ENCODE measurements at places on chromosomes 1 and 21.
A peak's percentile ranks its signal among the peaks of the same experiment; 100 is the strongest.

- no peak for DNase-seq
Observed at GRCh38 chr1:225928186-225929175, 4.4 kb upstream of the PYCR2 start.

- DNase-seq: peak; percentile 60
Observed at GRCh38 chr1:115179397-115180079, 90.2 kb upstream of the TSPAN2 start.

DNA sequence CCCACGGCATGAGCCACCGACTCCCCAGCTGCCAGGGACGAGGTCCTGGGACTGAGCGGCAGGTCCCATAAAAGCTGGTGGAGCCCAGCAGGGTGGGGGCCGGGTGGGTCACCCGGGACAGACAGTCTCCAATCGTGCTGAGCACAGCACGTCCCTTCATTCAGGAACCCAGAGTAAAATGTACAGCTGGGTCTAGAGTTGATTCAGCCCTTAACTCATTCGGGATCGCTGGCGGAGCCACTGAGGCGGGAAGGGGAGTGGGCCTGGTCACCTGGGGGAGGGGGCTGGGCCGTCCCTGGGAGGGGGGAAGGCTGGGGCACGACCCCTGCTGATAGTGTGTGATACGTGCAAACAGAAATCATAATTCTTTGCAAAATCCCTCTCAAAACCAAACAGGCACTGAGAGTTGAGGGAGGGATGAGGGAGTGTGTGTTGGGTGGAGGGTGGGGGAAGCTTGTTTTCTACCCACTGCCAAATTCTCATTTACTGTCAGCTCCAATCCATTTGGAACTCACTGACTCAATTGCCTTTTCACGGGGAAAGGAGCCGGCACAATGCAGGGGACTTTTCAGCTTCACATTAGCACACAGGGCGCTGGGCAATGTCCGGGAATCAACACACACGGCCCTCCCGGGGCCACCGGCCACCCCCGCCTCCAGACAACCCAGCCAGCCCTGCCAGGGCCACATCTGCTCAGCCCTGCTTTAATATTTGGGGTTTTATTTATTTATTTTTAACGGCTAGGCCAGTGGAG, 13.8 kb downstream of the CASZ1 start:
- no peak for DNase-seq

- no peak for DNase-seq
Observed at GRCh38 chr1:214518361-214518760, 33.0 kb downstream of the PTPN14 start.

- DNase-seq: no peak
Observed at GRCh38 chr21:31795992-31796391, 64.1 kb upstream of the SCAF4 start.

DNA sequence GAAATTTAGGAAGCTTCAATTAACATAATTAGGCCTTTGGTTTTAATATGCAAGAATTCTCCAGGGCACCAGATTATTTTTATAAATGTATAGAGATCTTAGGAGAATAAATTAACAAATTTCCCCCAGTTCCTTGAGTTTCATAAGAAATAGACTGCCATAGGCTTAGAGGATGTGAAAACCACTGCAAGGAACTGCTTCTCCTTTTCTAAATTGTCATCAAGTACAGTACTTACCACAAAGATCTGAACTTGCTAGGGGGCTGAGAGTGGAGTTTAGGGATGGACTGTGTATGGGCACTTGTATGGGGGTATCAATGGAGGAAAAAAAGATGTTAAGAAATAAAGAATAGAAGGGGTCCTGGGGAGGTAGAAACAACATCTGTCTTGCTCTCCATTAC, 31.1 kb downstream of the LHX8 start:
- DNase-seq: no peak

- DNase-seq: no peak
Observed at GRCh38 chr1:215002471-215002870, 80.1 kb upstream of the KCNK2 start.

GRCh38 chr1:206636671-206637070, 1.3 kb downstream of the DYRK3 start:
- no peak for DNase-seq

DNA sequence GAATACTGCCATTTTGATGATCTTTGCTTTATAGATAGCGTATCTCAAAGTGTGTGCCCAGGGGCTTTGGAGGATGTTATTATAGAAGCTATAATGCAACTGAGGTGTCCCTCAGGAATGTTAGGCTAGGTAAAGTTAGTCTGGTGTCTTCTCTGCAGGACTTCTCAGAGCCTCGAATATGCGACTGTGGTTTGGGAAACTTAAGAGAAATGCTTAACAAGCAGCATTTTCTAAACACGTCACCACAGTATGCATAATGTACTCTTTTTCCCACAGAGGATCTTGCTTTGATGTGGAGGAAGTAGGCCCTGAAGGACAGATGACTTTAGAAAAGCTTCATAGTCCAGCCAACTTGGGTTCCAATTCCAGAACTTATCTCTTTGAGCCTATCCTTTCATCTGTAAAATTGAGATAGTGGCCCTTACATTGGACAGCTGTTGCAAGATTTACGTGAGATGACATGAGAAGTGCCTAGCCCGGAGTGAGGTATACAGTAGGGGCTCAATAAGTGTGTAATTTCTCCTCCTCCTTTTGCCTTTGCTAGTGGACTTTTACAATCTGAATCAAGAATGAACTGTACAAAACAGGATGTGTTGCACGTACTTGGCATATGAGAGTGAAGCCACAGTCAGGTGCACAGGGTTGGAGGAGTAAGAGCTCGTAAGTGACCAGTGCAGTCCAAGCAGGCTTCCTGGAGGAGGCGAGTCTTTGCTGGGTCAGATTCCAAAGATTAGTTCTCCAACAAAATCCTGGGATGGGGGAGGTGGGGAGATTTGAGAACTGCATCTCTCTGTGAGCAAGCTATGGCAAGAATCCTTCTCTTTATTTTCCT, 29.7 kb upstream of the TRABD2B start:
- DNase-seq: no peak

- no peak for DNase-seq
Observed at GRCh38 chr1:226466296-226466695, 58.4 kb upstream of the PARP1 start.

- DNase-seq: no peak
Observed at GRCh38 chr1:1361982-1362423, 3.6 kb upstream of the MXRA8 start.

- no peak for DNase-seq
Observed at GRCh38 chr1:203772836-203773235, 7.9 kb downstream of the LAX1 start.

DNA sequence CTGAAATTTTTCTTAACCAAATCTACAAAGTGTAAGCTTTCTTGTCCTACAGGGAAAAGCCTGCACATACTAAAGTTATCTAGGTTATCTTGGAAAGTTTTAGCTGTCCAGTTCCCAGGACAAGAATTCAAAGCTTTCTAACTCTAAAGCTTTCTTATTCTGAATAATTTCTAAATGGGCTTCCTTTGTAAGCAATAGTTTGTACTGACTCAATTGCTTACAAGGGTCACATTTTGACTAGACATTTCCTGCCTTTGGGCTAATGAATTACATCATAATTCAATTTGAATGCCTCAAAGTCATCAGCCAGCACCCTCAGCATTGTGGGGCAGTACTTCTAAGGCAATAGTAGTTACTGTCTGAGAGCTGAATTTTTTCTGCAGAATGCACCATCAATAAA, 223.0 kb downstream of the LTN1 start:
- DNase-seq: no peak

GRCh38 chr1:157951230-157951629, 42.2 kb upstream of the KIRREL1 start:
- DNase-seq: no peak

DNA sequence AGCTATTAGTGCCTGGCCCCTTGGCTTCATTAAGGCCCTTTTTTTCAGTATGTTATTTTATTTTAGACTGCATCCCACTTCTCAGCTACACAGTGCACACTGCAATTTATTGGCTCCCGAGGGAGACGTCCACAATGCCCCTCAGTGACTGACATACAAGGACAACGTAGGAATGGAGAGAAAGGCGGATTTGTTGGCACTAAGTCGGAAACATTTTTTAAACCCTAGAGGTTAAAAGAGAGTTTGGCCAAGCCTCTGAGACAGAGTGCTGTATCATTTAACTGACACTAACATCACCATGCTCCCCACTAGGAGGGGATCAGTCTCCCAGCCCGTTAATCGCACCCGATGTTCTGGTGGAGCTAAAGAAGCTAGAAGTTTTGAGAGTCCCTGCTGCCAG, 45.7 kb upstream of the FOXD3 start:
- no peak for DNase-seq

DNA sequence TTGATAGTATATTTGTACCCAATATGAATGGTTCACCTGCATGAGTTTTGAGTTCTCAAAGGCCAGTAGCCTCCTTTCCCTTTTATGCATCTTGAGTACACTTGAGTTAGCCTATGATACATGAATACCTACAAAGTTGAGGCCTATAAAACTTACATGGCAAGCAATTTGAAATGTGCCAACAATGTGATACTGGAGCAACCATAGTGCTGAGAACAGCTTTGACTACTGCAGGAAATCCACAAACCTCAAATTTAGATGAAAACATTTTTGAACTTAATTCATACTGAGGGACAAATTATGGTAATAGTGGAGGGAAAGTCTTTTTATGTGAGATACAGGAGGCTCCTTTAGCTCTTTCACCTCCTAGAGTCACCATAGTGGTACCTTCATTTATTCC, 37.4 kb downstream of the LEPR start:
- DNase-seq: no peak

GRCh38 chr1:235168375-235168774, 7.3 kb upstream of the RBM34 start:
- no peak for DNase-seq

- DNase-seq: no peak
Observed at GRCh38 chr1:116379674-116380498, 6.8 kb downstream of the ATP1A1 start.

DNA sequence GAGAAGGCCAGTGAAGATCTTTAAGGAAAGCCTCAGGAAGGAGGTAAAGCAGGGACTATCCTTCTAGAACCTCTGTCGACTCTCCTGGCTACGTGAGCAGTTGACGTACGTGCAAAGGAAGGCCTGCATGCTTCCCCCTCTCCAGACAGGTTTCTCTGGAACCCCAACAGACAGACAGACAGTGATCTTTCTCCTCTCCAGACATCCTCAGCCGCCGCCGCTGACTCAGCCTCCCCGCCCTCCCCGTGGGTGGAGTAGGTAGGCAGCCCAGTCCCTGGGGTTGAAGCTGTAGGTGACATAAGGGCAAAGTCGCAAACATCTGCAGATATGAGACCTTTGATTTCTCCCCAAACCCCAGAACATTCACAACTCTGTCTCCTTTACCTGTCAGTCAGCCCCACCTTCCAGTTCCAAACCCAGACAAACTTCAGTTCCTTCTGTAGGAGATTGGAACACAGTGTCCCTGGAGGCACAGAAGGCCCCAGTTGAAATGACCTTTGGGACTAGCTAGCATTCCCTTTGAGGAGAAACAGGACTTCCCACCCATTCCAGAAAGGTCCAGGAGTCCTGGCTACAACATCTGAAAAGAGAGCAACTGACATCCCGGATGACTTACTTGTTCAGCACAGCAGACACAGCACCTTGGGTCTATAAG, 146.0 kb upstream of the JUN start:
- peak; percentile 68 for DNase-seq

DNA sequence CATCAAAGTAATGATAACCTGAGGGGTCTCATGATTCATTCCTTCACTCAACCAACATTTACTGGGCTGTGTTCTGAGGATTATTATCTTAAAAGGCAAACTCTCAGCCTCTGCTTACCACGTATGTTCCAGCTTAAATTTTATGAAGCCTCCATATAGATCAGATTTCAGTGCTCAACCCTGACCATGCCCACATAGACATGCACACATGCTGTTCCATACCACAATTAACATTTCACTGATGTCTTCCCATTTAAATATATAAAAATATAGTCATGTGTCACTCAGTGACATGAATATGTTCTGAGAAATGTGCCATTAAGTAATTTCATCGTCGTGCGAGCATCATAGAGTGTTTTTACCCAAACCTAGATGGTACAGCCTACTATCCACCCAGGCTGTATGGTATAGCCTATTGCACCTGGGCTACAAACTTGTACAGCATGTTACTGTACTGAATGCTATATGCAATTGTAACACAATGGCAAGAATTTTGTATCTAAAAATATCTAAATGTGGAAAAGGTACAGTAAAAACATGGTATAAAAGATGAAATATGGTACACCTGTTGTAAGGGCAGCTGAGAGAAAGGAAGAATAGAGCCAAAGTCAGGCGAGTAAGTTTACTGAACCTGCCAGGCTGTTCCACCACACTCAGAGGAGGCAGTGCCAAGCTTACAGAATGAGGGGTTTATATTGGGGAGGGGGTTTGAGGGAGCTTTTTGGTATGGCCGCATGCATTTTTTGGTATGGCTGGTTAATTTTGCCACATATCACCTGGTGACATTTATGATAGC, 134.7 kb upstream of the ETV3 start:
- no peak for DNase-seq

DNA sequence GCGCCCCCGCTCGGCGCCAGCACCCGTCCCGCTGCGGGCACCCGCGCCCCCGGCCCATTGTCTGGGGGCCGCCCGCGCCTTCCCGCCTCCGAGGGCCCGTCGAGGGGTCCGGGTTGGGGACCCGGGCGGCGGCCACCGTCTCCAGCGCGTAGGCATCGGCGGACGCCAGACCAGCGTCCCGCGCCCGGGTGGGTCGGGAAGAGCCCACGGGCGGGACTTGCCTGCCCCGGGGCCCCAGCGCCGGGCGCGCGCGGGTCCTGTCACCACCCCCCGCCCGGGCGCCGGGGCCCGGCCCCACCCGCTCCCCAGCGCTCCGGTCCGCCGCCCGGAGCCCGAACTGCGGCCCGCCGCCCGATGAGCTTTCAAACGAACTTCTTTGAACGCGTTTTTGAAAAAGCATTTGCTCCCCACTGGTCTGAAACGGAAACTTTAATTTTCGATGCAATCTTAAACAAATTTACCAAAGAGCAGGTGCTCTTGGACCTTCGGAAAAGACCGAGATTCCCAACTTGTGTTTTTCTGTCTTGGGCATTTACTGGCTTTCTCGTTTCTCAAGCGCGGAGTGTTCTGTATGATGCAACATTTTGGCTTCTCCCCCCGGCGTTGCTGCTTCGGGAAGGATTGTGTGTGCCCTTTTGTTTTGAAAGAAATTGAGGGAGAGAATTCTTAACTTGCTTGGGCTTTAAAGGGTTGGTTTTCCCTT, 615 bp downstream of the CLIC4 start:
- DNase-seq: peak; percentile 31

- no peak for DNase-seq
Observed at GRCh38 chr1:72526926-72527325, 244.6 kb upstream of the NEGR1 start.

DNA sequence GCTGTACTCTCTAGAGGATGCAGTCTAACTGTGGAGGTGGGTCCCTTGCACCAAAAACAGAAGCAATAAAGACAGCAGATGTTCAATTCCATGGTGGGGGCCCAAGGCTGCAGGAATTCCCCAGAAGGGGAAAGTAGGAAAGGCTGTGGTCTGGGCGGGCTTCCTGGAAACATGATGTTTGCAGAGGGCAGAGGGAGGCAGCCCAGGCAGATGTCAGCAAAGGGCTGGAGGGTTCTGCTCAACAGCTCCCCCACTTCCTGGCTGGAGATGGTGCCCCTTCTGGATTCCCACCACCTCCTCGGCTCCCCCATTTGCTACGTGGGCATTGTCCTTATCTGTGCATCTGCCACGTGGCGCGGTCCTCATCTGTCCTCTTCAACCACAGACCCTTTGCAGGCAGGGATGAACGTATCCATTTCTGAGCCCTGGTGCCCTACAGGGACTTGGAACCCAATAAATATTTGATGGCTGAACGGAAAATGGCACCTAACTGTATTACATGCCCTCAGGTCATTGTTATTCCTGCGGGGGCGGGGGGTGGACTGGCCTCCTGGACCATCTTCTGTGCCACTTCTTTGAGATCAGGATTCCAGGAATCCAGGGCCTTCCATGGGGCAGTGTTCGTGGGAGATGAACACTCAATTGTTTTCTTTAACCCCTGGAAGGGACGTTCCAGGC, 8.4 kb upstream of the GUCA2B start:
- DNase-seq: no peak
